ENCODE measurements at places on chromosomes 12 and 14.

DNA sequence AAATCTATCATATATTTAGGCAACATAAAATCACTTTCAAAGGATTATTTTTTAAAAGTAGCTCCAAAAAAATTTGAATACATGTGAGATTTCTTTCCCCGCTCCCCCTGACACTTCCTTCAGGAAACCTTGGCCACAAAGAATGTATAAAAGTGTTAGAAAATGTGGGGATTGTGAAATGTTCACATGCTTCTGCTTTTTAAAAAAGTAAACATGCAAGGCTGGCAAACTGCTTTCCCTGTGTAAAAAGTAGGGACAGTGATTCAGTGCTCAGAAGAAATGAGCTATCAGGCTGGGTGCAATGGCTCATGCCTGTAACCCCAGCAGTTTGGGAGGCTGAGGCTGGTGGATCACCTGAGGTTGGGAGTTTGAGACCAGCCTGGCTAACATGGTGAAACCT, 26.6 kb downstream of the MBIP start:
- no peak for DNase-seq

GRCh38 chr14:46368275-46368674, 283.3 kb downstream of the RPL10L start:
- no peak for DNase-seq

- no peak for DNase-seq
These were observed 5.4 kb downstream of the FOXJ2 start for GRCh38 chr12:8037947-8038346.

DNA sequence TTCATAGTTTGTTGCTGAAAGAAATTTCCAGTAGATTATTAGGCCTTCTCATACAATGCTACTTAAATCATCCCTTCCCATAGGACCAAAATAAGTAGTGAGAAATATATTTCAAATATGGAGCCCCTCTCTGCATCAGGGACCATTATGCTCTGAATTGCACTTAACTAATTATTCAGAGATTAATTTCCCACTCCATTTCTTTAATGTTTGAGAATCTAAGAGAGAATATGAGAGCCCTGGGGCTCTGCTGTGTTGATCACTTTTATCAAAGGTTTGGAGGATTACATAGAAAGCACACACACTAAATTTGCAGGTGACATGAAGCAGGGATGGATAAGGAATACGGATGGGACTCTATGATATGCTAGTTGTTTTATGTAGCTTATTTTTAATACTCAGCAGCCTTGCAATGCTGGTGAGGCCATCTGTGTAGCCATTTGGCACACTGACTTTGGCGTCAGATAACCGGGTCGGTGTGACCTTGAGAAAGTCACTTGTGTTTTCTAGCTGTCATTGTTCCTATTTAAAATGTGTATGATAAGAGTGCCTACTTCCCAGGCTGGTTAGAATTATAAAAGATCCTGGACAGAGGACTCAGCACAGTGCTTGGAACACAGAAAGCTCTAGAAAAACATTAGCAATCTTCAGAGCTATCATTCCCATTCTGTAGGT, 49.9 kb upstream of the FBXO21 start:
- DNase-seq = no peak

- DNase-seq = no peak
These were observed 439.3 kb upstream of the PRICKLE1 start for GRCh38 chr12:43028826-43029225.

DNA sequence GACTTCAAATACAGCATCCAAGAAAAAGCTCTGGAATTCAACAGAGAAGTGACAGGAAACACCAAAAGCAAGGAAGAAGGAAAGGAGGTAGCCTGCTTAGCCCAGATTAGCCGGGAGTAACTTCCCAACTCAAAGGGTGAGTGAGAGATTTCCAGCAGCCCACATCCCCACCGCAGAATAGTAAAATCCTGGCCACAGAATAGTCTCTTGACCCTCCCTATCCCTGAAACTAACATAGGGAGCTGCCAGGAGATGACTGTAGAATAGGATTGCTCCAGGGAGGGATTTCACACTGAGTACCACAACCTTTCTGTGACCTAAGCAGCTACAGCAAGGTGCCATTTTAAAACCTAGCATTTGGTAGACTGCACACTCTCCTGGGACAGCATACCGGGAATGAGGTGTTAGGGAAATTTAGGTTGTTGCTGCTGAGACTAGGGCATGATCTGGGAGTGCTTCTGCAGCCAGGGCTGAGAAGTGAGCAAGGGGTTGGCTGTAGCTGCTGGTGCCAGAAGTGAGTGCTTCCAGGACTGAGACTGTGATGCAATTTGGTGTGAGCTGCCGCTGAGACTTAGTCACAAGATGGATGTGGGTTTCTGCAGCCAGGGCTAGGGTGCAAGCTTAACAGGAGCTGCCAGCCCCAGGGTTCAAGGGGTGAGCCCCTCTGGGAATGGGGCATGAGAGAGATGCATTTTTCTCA, 66.0 kb downstream of the TMTC3 start:
- no peak for DNase-seq
